Stimulated activated CD8-positive, alpha-beta memory T cell treated with anti-CD3 and anti-CD28 coated beads, Interleukin-4, amount 100 ng/mL, for 4 hours (primary cell): ENCODE measurements at places on chromosomes 2 and 18.

DNA sequence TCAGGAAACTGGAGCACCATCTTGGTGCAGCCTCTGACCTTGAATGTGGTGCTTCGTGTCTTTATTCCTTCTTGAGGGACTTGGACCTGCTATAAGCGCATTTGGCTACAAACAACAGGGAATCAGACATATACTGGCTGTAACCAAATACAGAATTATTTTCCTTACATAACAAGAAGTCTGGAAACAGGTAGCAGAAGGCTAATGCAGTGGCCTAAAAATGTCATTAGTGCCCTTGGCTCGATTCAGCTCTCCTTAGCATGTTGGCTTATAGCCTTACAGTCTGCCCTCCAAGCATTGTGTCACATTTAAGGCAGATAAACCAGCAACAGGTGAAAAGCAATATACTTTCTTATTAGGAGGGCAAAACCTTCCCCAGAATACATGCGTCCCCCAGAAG, 655.4 kb downstream of the XIRP2 start:
- no peak for DNase-seq

GRCh38 chr2:218047536-218048225, 21.4 kb upstream of the RUFY4 start:
- no peak for DNase-seq

- DNase-seq: no peak
Observed at GRCh38 chr18:1014951-1015624, 110.4 kb downstream of the ADCYAP1 start.

DNA sequence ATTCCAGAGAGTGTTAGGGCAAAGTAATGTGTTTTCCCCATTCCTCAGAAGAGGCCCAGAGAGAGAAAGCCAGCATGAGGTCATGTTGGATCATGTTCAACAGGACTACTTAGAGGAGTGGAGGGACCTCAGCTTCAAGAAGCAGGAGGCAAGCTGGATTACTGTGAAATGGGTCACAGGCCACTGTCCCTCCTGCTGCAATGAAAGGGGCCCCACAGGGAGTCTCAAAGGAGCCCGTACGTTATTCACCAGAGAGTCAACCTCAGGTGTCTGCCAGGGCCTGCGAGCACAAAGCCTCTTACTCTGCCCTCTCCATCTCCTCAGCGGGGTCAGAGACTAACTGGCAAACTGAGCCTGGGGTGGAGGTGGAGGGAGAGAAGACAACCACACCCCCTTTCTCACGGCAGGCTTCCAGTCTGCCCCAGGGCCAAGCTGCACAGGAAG, 27.2 kb upstream of the ACYP2 start:
- DNase-seq: no peak

DNA sequence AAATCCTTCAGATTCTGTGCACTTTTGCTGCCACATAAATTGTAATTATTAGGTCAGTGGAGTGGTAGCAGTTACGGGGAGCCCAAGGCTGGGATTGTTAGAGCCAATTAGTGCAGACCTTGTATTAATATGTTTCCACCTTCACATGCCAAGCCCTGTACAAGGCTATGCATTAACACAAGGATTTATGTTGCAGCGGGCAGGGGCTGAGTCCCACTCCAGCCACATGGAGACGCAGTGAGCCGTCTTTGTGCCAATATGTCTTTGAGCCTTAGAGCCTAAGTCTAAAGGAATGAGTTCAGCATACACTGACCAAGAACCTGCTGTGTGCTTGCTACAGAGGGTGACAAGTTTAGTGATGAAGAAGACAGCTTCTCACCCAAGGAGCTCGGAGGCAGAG, 238.2 kb downstream of the TSN start:
- no peak for DNase-seq

DNA sequence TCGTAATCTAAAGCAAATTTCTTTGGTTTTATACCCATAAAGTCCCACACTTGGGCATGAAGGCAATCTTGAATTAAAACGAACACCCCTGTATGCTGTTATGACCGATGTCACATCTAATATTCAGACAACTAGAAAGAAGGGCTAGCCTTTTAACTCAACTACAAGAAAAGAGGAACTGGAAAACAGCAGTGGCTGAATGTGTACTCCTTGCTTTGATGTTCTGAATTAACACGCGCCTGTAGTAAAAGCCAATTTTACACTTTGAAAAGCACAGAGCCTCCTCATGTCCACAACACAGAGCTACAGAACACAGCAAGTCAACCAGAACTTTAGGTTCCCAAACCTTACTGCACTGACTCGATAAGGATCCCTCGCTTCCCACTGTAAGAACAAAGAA, 147.6 kb downstream of the HDAC4 start:
- no peak for DNase-seq

DNA sequence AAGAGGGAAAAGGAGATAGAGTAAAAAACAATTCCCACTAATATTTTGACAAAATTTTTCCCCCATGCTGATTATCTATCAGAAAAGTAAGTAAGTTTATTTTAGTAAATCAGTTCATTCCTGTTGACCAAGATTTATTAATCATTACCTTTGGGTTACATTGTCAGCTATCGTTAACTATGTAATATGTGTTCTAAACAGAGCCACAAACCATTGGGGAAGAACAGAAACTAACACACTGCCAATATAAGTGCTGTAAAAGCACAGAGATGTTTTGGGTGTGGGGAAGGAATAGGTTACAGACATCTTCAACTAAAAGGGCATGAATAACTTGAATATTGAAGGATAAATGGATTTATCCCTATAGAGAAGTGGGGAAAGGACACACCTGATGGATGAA, 42.5 kb upstream of the ACADL start:
- DNase-seq: no peak

DNA sequence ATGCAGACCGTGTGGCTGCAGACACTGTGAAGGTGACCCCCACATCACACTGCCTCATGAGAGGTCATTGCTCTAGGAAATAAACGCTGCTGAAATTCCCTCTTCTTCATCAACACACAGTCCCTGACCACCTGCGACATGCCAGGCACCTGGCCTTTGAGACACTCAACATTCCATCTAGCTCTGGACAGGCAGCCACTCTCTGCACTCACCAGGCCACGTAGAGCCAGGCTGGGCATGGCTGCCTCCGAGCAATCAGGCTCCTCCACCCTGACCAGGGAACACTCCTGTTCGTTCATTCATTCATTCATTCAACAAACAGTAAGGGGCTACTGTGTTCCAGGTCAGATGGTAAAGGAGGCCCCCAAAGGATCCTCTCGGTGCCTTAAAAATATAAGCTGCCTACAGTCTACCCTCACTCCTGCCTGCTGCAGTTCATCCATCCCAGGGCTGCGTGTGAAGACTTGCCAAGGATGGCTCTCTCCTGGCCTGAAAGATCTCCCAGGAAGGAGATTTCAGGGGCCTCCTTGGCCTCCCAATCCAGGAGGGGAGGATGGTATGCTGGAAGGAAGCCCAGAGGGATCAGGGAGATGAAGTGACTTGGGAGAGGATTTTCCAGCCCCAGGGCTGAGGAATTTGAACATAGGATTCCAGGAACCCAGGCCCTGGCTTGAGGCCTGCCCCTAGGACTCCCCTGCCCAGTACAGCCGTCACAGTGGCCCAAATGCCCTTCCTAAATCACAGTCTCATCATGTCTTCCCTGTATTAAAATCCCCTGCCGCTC, 66.7 kb downstream of the TNS1 start:
- no peak for DNase-seq

GRCh38 chr2:44972771-44973535, 31.5 kb downstream of the SIX3 start:
- no peak for DNase-seq
